ENCODE measurements at places on chromosomes 11 and 22. TPM values are rescaled to one million over a fixed set of nuclear protein-coding genes. Genes with fewer than 3 reads are reported as not detected.

Gene H19
- total RNA-seq = not detected

Gene IL10RA
- total RNA-seq = 364 TPM

Gene SAA2
- not detected for total RNA-seq

Gene UPK3A
- not detected for total RNA-seq

Gene VSIG10L2
- not detected for total RNA-seq

Gene APOA5
- not detected for total RNA-seq

Gene ACCS
- 41.0 TPM for total RNA-seq

Gene DMC1
- total RNA-seq = 13.0 TPM

Gene RAB30
- total RNA-seq = 9.4 TPM

Gene OR52B6
- not detected for total RNA-seq

Gene MIOX
- total RNA-seq = 0.14 TPM

Gene CCDC85B
- 45.2 TPM for total RNA-seq

Gene ZNRF3
- 0.82 TPM for total RNA-seq
